ENCODE measurements at places on chromosomes 12 and 14. TPM values are rescaled to one million over a fixed set of nuclear protein-coding genes. Genes with fewer than 3 reads are reported as not detected.
A peak's percentile ranks its signal among the peaks of the same experiment; 100 is the strongest.

GRCh38 chr14:85444635-85445034 is 85.3 kb upstream of the FLRT2 start:
- H3K27ac ChIP-seq: no peak overlapping the region
- H3K27me3 ChIP-seq: no peaks in the 10 kb centered on the region
- no peaks in the 10 kb centered on the region for H3K36me3 ChIP-seq
- H3K4me3 ChIP-seq: no peak overlapping the region
- no peaks in the 10 kb centered on the region for H3K4me1 ChIP-seq
- DNase-seq: no peak

- H3K4me3 ChIP-seq: no peak overlapping the region
- H3K27me3 ChIP-seq: no peaks in the 10 kb centered on the region
Observed at GRCh38 chr14:83909507-83909906, 1620.4 kb upstream of the FLRT2 start.

DNA sequence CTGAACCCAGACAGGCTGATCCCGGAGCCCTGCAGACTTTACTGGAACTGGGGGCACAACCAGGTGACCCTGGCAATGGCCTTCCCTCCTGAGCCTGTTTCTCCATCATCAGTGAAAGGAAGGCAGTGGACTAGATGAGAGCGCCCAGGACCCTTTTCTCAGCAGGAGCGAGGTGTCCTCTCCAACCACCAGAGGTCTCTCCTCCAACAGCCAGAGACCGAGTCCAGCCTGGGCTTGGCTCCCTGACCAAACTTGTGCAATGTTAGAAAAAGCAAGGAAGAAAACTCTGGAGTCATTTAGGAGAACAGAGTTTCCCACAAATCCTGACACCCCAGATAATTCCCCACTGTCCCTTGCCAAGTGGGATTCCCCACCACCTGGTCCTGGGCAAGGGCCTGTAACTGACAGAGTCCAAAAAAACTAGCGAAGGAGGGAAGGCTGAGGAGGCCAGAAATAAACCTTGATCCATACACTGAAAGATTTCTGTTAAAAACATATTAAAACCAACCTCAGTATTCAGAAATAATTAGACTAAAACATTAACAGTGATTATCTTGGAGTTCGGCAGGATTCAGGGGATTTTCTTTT is 9.0 kb downstream of the RPS6KL1 start:
- no peak overlapping the region for H3K27ac ChIP-seq
- H3K36me3 ChIP-seq: no peaks in the 10 kb centered on the region
- no peak for DNase-seq
- no peaks in the 10 kb centered on the region for H3K4me1 ChIP-seq
- H3K27me3 ChIP-seq: no peaks in the 10 kb centered on the region

DNA sequence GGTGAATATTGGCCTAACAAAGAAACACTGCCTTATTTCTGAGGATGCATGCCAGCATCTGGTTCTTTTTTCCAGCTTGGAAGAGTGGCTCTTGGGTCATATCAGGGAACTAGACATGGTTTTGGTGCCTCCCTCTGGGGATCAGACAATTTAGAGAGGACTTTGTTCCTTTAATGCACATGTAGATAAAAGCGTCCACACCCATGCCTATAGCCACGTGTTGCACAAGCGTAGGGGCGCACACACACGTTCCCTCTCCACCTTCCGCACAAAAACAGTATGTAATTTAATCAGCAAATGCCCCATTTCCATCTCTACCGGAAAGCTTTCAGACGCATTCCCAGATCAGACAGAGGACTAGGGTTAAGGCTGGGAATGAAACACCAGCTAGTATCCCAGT is 61.7 kb upstream of the RIC8B start:
- no peak overlapping the region for H3K4me3 ChIP-seq
- H3K4me1 ChIP-seq: no peaks in the 10 kb centered on the region
- H3K36me3 ChIP-seq: no peaks in the 10 kb centered on the region
- no peaks in the 10 kb centered on the region for H3K27me3 ChIP-seq

The LUM gene
- total RNA-seq: not detected

- H3K27ac ChIP-seq: no peak overlapping the region
- no peaks in the 10 kb centered on the region for H3K36me3 ChIP-seq
- H3K27me3 ChIP-seq: no peaks in the 10 kb centered on the region
- H3K4me1 ChIP-seq: no peaks in the 10 kb centered on the region
- no peak overlapping the region for H3K4me3 ChIP-seq
Observed at GRCh38 chr12:69068448-69068847, 135.5 kb upstream of the CPM start.

The OR4K13 gene
- total RNA-seq: not detected

DNA sequence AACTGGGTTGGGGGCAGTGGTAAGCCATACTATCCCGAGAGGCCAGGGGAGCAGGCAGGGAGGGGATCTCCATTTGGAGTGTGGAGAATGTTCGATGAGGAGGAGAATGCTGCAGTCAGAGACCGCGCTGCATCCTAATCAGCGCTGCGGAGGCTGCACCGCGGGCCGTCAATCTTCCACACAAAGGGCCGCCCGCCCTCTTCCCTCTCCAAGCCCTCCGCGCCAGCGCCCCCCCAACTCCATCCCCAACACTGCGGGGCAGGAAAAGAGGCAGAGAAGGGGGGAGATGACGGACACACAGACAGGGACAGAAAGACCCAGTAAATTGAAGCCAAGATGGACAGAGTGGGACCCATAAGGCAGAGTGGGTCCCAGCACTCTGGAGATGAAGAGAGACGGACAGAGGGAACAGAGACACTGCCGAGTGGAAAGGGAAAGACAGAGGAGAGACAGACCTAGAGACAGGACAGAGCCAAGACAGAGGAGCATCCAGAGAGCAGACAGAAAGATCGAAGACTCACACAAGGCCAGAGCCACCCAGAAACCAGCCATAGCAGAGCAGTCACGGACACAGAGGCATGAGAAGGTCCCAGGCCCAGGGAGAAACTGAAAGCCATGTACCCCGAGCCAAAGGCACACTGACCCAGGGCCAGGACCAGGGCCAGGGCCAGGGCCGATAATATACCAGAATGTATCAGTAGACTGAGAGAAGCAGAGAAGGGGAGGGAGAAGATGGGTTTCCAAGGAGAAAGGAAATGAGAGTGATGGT is 3.5 kb downstream of the CISTR start:
- H3K27me3 ChIP-seq: no peaks in the 10 kb centered on the region
- no peaks in the 10 kb centered on the region for H3K36me3 ChIP-seq
- DNase-seq: no peak

DNA sequence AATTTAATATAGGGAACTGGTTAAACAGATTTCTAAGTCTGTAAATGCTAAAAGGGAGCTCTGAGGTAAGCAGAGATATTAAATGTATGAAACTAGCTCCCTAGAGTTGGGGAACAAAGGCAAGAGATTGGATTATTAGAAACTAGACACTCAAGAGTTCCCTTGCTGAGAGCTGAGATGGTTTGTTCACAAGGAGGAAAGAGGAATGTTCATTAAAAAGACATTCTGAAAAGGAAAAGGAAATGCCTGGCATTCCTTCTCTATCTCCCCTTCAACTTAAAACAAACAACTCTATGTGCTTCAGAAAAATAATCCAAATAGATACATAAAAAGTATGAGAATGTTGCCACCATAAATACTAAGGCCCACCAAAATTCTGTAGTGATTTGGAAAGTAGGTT is 73.7 kb downstream of the GALNT4 start:
- H3K27me3 ChIP-seq: no peaks in the 10 kb centered on the region
- no peaks in the 10 kb centered on the region for H3K36me3 ChIP-seq

- H3K36me3 ChIP-seq: no peaks in the 10 kb centered on the region
- peaks cover 35% of the 10 kb centered on the region for H3K4me1 ChIP-seq
- peak overlapping the region; percentile 93 for H3K27ac ChIP-seq
- no peaks in the 10 kb centered on the region for H3K27me3 ChIP-seq
Observed at GRCh38 chr12:65168681-65169319, 583 bp upstream of the LEMD3 start.

GRCh38 chr12:40970320-40970907 is 217.7 kb upstream of the PDZRN4 start:
- H3K4me3 ChIP-seq: no peak overlapping the region
- DNase-seq: no peak
- H3K27me3 ChIP-seq: no peaks in the 10 kb centered on the region
- H3K36me3 ChIP-seq: no peaks in the 10 kb centered on the region
- H3K4me1 ChIP-seq: no peaks in the 10 kb centered on the region
- no peak overlapping the region for H3K27ac ChIP-seq

The KRT6B gene
- not detected for total RNA-seq

- no peaks in the 10 kb centered on the region for H3K4me1 ChIP-seq
- no peak for DNase-seq
- H3K27me3 ChIP-seq: no peaks in the 10 kb centered on the region
- H3K27ac ChIP-seq: no peak overlapping the region
- H3K4me3 ChIP-seq: no peak overlapping the region
- H3K36me3 ChIP-seq: peaks cover 15% of the 10 kb centered on the region
Observed at GRCh38 chr12:120181991-120182631, 12.4 kb downstream of the GCN1 start.

DNA sequence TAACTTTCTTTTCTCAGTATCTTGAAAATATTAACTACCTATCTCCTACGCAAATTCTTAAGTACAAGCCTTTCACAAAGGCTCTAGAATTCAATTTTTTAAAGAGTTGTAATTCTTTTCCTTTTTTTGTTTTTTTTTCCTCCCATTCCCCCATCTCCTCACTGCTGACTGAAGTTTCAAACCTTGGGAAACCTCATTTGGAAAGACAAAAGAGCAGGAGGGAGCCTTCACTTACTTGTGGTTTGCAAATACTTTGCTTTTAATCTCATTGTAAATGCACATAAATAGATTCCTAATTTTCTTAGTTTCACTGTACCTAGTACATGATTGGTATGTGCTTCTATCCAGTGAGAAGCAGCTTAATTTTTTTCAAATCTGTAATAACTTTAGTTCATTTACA is 15.8 kb upstream of the PTGDR start:
- H3K27me3 ChIP-seq: no peaks in the 10 kb centered on the region
- H3K36me3 ChIP-seq: no peaks in the 10 kb centered on the region
- H3K4me3 ChIP-seq: no peak overlapping the region

DNA sequence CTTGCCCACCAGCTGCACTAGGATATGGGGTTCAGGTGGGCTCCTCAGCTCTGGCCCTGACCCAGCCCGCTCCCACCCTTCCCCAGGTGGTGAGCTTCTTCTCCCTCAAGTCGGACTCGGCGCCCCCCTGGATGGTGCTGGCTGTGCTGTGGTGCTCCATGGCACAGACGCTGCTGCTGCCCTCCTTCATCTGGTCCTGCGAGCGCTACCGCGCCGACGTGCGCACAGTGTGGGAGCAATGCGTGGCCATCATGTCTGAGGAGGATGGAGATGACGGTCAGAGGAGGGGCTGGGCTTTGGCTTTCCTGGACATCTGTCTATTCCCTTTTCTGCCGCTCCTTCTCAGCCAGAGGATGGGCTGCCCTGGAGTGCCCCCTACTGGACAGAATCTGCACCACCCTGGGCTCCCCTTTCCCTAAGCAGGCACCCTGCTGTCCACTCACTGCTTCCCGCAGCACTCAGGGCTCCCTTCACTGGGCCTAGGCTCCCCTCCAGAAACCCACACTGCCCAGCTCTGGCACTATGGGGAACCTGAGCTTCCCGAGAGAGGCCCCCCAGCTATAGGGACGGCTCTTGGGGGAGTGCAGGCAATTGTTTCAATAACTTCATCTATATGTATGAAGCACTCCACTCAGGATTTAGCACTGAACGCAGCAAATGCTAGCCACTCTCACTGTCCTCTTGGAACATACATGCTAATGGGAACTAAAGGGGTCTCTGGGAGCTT is 2.6 kb upstream of the P3H3 start:
- no peak overlapping the region for H3K27ac ChIP-seq
- H3K36me3 ChIP-seq: no peaks in the 10 kb centered on the region
- peak; percentile 71 for DNase-seq
- no peak overlapping the region for H3K4me3 ChIP-seq

The PLCZ1 gene
- not detected for total RNA-seq

- H3K36me3 ChIP-seq: no peaks in the 10 kb centered on the region
- H3K4me1 ChIP-seq: peaks cover 4% of the 10 kb centered on the region
- H3K27ac ChIP-seq: no peak overlapping the region
Observed at GRCh38 chr12:100574187-100575074, 947 bp downstream of the GAS2L3 start.

The KLHL28 gene
- 41.4 TPM for total RNA-seq

Data from naive thymus-derived CD4-positive, alpha-beta T cell (primary cell).